NB4 (cell line): ENCODE measurements at places on chromosomes 4 and X.

DNA sequence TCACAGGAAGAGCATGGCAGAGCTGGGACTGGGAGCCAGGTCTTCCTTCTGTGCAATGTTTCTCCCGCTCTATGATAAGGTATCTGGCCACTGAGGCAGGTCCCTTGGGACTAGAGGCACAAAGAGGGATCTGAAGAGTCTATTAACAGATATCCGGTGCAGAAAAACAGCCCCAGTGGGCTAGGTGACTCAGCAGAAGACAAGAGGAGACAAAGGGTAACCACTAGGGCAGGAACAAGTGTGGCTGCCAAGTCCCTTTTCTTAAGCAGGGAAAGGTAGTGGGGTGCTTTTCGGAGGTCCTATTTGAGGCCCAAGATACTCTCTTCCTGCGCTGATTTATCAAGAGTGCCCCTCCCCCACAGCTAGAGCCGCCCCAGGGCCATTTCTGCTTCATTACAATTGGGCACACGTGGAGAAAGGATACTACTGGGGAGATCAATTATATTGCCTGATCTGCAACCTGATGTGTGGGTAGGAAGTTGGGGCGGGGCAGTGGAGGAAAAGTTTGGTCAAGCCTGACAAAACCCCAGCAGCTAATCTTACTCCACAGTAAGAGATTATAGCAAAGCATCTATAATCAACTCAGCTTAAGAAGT lies at the start of gene DGAT2L6:
Gene DGAT2L6, plus strand, starts transcription at position 546 of the 596 bp plus-strand sequence. CDS start 100 bp downstream, outside the sequence.
- peak; percentile 92 for DNase-seq

DNA sequence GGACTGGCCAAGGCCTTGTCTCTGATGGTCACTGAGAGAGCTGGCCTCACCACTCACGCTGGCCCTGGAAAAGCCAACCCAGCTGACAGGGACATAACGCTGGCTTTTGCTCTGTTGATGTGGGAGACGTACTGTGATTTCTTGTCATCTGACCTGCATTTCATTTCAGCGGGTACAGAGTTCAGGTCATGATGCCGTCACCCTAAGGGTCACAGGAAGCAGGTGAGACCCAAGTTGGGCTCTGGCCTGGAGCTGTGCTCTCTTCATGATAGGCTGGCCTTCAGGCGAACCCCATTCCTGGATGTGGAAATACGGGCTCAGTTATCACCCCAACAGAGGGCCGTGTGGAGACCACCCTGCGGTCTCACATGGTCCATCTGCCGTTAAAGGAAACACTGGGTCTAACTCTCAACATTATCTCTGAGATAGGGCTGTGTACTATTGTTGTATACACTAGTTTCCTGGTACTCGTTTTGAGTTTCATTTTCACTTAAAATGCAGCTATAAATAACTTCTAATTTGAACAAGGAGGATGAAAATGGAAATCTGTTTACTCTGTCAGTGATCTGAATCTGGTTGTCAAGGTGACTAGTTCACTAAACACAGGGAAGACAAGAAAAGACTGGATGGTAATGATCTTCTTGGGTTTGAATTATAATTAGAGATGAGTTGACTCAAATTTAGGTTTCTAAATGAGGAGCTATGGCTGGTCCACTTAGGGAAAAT lies 89.1 kb downstream of the TBC1D9 start:
- DNase-seq, result no peak

DNA sequence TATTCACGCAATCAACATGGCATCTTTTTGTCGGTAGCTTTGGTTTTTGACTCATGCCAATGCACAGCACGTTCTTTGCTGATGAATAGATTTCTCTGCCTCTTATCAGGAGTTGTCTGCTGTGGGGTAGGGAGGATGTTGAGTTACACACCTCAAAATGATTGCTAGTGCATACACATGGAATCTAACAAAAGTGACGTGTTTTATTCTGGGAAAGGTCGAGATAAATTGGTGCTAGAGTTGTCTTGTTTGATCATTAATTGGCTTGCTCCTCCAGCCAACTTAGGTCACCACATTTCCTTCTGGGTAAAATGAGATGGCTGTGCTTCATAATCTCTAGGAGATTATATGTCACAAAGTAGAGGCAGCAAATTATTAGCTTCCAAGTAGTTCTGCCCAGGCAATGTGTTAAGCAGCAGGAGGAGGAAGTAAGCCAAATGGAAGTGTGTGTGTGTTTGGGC lies 3.9 kb downstream of the RAB9A start:
- no peak for DNase-seq

GRCh38 chrX:102604327-102604726 lies 5.0 kb downstream of the ARMCX5 start:
- no peak for DNase-seq
